ENCODE measurements at places on chromosomes 16 and 17.

DNA sequence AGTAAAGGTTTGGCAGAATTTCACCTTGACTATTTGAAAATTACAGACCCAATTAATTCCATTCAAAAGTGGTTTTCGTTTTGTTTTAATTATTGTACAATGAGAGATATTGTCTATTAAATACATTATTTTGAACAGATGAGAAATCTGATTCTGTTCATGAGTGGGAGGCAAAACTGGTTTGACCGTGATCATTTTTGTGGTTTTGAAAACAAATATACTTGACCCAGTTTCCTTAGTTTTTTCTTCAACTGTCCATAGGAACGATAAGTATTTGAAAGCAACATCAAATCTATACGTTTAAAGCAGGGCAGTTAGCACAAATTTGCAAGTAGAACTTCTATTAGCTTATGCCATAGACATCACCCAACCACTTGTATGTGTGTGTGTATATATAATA lies 72.6 kb downstream of the CDK12 start:
- no peak for DNase-seq

- DNase-seq, result no peak
These were observed 243.1 kb upstream of the MAF start for GRCh38 chr16:79843631-79844043.

DNA sequence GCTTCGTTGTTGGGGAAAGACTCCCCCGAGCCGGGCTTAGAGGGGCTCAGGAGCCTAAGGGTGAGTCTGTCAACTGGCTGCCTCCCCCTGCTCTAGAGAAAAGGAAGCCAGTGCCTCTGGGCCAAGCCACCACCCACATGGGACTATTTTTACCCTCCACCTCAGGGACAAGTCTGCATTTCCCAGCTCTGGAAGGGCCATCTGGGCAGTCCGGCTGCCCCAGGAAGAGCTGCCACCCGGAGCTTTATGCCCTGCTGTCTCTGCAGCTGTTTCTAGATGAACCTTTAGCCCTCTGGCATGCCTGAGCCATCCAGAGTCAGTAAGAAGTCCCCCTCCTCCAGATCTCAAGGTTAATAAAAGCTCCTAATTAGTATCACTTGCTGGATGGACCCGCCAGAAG lies 5.3 kb upstream of the RPRML start:
- DNase-seq, result no peak

DNA sequence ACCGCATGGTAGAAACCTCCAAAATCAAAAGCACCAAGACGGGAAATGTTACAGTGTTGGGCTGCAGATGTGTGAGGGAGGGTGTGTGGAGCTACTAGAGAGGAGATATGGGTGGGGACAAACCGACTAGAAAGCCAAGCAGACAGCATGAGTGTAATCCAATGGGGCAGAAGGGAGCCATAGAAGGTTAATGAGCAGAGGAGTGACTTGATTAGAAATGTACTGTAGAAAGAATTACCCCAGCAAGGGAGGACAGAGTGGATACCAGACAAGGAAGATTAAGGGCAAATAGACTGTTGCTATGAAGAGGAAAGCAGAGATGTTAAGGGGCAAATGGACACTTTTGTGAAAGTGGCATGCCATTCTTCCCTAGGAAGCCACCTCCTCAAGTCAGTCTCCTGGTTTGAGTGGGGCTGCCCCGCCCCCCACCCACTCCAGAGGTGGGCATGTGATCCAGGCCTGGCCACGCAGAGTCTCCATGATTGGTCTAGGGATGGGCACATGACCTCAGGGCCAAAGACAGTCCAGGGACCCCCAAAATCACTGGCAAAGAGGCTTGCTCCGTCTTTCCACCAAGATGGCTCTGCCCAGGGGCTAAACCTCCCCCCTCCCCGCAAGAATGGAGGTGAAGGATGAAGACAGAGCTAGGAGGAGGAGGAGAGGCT lies 4.3 kb downstream of the COTL1 start:
- no peak for DNase-seq

- DNase-seq, result no peak
These were observed 229.4 kb downstream of the CCDC182 start for GRCh38 chr17:57515662-57516211.

GRCh38 chr17:19338031-19338990 lies 24.2 kb downstream of the B9D1 start:
- DNase-seq, result peak; percentile 48

Measured in MV-4-11 (cell line).